Osteocyte (in vitro differentiated cells): ENCODE measurements at places on chromosomes 13 and 19.

- peak; percentile 42 for DNase-seq
Measured at GRCh38 chr13:40206241-40207000, 460.0 kb downstream of the FOXO1 start.

- no peak for DNase-seq
Measured at GRCh38 chr13:76783798-76784197, 102.4 kb downstream of the KCTD12 start.

DNA sequence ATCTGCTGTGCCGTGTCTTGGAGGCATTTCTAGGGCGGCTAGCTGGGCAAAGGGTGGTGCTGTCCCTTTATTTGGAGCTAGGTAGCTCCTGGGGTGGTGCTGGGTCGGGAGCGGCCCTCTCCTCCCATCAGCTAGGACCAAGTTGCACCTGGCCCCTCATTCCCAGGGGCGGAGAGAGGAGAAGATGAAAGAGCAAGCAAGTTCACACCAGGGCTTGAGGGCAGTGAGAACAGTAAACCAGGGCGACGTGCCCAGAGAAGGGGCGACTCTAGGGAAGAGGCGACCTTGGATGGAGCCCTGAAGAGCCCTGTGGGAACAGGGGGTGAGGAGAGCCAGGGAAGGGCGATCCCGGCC is 17.0 kb upstream of the KCNN1 start:
- DNase-seq: no peak

GRCh38 chr19:15252398-15253018 is 20.3 kb upstream of the EPHX3 start:
- no peak for DNase-seq

GRCh38 chr13:21361706-21362105 is 97.4 kb downstream of the ZDHHC20 start:
- peak; percentile 66 for DNase-seq

GRCh38 chr13:39656325-39656677 is 839 bp downstream of the COG6 start:
- no peak for DNase-seq
